ENCODE measurements at places on chromosomes 3 and 15.

DNA sequence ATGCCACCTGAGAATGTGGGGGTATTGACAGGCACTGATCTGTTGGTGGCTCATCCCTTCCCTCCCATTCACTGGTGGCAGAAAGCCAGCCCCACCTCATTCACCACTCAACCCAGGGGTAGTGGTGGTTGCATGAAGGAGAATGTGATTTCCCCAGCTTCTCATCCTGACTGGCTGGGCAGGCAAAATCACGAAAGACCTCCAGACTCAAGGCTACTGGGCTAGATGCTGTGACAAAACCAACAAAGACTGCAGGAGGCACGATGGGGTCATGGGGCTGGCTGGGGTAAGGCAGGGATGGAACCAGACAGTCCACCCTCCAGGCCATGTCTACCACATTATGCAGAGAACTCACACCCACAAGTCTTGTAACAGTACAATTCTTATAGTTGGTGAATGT lies 33.9 kb downstream of the FSTL1 start:
- no peak for DNase-seq

- DNase-seq = no peak
These were observed 669.0 kb downstream of the FHIT start for GRCh38 chr3:60582288-60582687.

DNA sequence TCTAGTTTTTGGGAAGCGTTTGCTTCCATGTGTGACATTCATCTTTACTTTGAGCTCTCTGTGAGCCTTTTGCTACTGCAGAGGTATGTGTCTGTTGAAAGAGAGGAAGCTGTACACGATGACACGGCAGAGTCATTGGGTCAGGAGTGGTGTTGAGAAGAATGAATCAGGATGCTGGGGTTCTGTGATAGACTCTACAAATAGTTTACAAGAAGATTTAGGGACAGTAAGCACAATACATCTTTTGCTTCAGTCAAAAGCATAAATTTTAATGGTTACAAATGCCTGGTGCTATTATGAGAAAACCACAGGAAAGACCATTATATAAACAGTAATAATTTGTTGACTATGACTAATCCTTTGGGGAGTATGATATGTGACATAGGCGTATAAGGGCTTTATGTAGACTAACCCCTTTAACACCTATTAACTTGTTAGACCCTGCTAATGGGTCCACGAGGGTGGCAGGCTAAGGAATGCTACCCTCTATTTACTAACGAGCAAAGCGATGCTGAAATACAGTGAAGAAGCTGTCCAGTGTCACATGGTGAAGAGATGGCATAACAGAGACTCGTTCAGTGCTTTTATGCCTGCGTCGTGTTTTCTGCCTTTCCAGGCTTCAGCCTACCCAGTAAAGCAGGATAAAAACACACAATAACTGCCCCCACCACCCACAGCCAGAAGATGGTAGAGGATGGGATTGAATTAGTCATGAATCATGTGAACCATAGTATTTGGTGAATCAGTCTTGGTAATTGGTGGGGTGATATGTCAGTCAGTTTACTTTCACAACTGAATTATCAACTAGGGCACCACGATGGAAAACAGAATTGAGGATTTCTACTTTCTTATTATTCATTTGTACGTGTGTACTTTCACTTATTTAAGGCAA lies 118.8 kb downstream of the LPP start:
- DNase-seq = no peak

DNA sequence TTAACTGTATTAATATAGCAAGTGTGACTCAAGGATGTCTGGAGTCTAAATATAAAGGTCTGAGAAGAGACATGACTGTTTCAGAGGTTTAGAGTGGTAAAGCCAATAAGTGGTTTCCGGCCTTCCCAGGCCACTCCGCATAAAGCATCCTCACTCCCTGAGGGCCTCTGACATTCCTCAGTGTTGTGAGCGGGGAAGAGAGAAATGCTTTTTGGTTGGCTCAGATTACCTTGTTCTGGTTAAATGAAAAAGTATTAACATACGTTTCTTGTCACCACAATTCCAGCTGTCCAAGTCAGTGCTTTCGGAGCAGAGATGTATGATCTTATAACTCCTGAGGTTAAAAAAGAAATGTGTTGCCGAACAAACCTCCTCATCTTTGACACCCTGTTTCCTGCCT lies 103.8 kb downstream of the RBMS3 start:
- DNase-seq = no peak

GRCh38 chr3:143835312-143835711 lies 13.0 kb downstream of the SLC9A9 start:
- no peak for DNase-seq

- no peak for DNase-seq
These were observed 13.8 kb downstream of the PTPN9 start for GRCh38 chr15:75565062-75565970.

DNA sequence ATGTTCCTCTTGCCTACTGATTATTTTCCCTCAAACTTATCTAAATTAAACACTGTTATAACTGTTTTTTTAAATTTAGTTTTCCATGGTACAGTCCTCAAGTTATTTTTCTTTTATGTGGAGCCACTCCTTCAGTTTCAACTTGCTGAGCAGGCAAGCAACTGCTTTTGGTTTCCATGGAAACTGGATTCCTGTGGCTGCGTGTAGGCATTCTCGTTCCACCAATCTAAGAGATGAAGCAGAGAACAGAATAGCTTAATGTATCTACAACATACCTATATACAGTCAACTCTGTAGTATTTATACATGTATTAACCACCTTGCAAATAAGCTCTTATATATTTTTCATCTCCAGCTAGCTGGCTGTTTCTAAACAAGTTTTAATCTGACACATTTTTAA lies 25.8 kb upstream of the ANXA2 start:
- DNase-seq = no peak

- DNase-seq = no peak
These were observed 17.5 kb downstream of the FHIT start for GRCh38 chr3:61233746-61234145.

GRCh38 chr15:41804361-41804760 lies 23.5 kb upstream of the JMJD7 start:
- no peak for DNase-seq

- DNase-seq = no peak
These were observed 3.7 kb downstream of the MELTF start for GRCh38 chr3:197025736-197026480.

DNA sequence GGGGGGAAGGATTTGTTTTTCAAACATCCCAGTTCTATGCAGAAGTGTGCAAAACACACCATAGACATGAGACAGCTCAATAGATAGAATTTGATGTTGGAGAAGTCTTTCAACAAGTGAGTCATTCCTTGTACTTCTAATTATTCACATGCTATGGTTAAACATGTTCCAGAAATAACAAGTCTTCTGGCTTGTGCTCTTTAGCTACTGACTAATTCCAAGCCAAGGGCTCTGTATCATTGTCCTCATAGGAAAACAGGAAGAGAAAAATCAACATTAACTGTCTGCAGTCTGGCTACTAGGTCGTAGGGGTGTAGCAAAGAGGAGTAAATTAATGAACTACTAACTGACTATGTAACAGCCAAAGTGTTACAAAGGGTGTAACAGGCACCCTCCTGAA lies 25.8 kb downstream of the LDHAL6B start:
- no peak for DNase-seq

- no peak for DNase-seq
These were observed 9.7 kb downstream of the TNFSF10 start for GRCh38 chr3:172513488-172513887.

- DNase-seq = no peak
These were observed 70.4 kb downstream of the FOXP1 start for GRCh38 chr3:71513081-71513480.
